ENCODE measurements at places on chromosomes 11 and 22.

GRCh38 chr11:10605941-10606381, 37.5 kb upstream of the LYVE1 start:
- DNase-seq, result no peak

DNA sequence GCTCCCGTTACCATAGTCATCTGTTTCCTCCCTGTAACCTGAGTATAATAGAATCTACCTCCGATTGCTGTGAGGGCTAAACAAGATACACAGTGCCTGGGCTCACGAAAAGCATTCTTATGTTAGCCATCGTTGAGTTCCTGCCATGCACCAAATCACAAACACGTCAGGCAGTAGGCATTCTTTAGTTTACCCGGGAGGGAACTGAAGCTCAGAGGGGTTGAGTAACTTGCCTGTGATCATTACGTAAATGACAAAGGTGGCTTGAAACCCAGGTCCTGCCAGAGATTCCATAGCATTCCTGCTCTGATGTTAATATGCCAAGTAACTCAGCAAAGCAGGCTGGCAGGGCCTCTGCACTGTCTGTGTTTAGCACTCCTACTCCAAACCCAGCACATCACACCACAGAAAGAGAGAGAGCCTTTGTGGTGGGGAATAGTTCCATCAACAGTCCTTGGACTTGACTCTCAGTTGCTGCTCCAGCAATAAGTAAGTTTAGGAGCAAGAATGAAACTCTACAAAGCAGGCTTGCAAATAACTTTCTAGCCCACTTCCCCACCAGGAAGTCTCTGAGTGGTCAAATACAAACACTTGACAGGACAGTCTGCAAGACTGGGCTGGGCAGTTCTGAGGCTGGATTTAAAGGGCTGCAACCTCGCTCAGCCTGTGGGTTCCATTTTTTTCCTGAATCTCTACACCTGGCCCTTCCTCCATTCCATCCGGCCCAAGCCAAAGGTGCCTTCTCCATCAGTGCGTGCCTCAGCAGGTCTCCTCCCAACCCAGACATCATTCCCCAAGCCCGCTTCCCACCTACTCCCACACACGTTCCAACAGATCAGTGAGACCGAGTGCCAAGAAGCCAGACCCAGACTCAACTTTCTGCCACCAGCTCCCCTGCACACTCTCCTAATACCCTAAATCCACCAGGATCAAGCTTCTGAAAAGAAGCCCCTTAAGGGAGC, 1.1 kb downstream of the SCN2B start:
- DNase-seq, result peak; percentile 77

DNA sequence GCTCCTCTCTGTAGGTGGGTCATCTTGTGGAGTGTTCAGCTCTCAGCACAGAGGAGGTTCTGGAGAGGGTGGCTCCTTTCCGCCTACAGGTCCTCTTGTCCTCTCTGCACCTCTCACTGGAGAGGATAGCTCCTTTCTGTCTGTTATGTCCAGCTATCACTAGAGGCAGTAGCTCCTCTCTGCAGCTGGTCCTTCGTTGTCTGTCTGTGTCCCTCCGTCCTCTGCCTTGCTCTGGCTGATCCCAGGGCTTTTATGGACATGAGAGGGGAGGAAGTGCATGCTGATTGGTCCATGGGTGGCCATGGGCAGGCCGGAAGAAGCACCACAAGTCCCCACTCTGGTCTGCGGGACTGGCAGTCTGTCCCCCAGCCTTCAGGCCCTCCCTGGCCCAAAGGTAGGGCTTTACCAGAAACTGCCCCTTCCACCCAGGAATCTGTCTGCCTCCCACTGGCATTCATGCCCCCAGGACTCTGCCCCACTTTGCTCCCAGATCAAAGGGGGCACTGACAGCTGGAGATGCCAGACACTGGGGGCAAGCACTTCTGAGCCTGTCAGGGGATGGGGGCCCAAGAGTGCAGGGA, 38.6 kb upstream of the CALCB start:
- DNase-seq, result no peak

DNA sequence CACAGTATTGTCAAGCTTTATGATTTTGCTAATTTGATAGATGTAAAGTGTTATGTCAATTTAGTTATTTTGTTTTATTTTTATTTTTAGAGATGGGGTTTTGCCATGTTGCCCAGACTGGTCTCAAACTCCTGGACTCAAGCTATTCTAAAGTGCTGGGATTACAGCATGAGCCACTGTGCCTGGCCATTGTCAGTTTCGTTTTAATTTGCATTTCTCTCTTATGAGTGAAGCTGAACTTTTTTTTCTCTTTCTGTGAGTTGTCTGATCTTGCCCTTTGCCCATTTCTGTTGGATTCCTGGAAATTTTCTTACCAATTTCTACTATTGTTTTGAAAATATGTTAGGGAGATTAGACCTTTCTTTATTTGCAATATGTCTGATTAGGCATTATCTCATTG, 15.5 kb downstream of the NEU3 start:
- no peak for DNase-seq

GRCh38 chr11:47220401-47220821, 5.6 kb downstream of the DDB2 start:
- DNase-seq, result peak; percentile 70

GRCh38 chr22:31659246-31659645, 2.8 kb downstream of the PISD start:
- DNase-seq, result no peak

GRCh38 chr22:50490531-50491308, 4.1 kb downstream of the MIOX start:
- no peak for DNase-seq

DNA sequence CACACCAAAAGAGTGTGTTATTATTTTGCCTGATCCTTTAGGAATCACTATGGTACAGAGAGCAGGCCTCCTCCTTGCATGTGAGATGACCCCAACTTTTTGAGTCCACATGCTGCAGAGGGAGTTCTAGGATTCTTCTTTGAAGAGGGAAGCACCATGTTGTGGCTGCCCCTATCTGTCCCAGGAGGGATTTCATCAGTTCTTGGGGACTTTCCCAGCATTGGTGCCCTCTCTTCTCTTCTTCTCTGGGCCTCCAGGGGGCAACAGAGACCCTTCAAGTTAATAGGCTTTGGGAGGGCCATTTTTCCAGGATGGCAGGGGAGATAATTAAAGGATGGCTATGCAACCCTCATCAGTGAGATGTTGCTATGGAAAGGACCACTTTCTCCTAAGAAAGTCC, 3.6 kb downstream of the MMP1 start:
- DNase-seq, result peak; percentile 60

GRCh38 chr22:33209930-33210784, 152.0 kb upstream of the SYN3 start:
- DNase-seq, result peak; percentile 46

DNA sequence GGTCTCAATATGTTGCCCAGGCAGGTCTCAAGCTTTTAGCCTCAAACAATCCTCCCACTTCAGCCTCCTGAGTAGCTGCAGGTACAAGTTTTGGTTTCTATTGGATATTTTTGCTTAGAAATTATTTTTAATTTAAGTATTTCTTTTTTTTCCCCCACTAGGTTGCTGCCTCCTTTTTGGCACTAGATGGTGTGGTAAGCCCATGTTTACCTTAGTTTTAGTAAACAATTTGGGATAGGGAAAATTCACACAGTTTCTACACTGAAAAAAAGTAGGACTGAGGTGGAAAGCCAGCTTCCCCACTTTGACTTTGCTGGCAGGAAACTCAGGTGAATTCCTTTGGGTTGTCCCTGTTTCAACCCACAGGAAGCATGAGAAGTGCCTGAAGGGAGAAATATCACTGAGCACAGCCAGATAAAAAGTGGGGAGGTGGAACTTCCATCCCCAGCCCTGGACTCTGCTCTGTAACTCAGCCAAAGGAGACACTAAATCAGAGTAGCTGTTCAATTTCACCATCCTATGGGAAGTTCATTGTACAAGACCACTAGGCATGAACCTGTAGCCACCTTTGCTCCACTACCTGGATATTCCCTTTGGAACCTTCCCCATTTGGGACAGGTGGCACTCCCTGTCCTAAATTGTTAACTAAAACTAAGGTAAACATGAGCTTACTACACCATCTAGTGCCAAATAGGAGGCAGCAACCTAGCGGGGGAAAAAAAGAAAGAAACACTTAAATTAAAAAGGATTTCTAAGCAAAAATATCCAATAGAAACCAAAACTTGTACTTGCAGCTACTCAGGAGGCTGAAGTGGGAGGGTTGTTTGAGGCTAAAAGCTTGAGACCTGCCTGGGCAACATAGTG, 154.4 kb upstream of the FAT3 start:
- peak; percentile 42 for DNase-seq

DNA sequence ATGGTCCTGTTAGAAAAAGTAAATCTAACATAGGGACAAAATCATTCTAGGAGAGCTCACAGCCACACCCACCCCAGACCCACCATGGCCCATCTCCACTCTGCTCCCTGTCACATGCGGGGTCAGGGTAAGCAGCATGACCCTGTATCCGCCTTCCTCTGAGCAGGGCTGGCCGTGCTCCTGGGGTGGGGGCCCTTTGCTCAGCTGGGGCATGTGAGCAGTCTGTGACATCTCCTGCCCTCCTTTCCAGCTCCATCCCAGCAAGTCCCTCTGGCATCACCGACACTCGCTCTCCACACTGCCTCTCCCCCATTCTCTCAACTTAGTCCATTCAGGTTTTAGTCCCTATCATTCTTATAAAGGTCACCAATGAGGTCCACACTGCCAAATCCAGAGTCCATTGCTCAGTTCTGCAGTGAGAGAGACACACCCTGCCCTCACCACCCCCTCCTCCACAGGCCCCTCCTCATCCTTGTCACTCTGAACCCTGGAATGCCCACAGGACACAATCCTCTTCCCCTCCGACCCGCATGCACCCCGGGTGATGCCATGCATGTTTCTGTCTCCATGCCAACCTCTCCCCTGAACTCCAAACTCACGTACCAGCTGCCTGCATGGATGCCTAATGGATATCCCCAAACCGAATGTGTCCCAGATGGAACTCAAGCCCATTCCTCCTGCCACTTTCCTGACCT, 65.1 kb upstream of the PITPNB start:
- no peak for DNase-seq

GRCh38 chr11:102317768-102318103, 452 bp downstream of the BIRC3 start:
- DNase-seq, result peak; percentile 43

GRCh38 chr11:101612481-101612880, 28.7 kb upstream of the TRPC6 start:
- no peak for DNase-seq

DNA sequence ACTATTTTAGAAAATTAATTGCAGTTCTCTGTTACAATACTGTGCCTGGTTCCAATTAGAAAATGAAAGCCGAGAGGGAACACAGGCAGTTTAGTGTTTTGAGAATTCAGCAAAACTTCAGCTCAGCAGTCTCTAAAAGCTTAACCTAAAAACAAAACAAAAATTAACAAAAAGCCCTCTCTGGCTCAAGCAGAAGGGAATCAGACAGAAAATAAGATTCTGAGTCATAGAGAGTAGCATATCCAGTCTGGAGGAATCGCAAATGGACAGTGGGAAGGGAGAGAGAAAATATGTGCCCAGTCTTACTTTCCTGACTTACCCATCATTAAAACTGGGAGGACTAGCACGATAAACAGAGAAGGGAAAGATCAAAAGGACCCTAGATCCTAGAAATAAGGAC, 38.1 kb upstream of the CHRM4 start:
- DNase-seq, result no peak

GRCh38 chr11:76644591-76644990, 26.0 kb downstream of the LRRC32 start:
- peak; percentile 51 for DNase-seq

GRCh38 chr11:94417386-94417987, 16.3 kb upstream of the GPR83 start:
- peak; percentile 71 for DNase-seq

GRCh38 chr22:41094041-41094593, 1.7 kb downstream of the EP300 start:
- peak; percentile 31 for DNase-seq

GRCh38 chr11:33664827-33665226, 35.8 kb downstream of the C11orf91 start:
- no peak for DNase-seq

DNA sequence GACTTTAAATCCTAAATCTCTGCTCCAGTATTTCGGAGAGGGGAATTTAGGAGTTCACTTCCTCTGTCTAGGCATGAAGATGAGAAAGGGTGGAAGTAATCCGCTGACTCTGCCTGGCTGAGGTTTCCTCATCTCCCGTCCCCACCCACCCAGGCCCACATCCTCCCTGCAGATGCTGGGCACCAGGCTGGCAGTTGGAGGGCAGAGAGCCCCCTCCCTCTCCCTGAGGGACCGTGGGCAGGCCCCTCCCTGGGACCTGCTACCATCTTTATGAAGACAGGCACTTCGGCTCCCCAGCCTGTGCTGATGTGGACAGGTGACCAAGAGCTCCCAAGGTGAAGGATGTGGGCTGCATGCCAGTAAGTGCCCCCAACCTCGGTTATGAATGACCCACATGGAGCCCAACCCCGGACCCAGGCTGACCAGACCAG, 6.7 kb downstream of the CASTOR1 start:
- no peak for DNase-seq

DNA sequence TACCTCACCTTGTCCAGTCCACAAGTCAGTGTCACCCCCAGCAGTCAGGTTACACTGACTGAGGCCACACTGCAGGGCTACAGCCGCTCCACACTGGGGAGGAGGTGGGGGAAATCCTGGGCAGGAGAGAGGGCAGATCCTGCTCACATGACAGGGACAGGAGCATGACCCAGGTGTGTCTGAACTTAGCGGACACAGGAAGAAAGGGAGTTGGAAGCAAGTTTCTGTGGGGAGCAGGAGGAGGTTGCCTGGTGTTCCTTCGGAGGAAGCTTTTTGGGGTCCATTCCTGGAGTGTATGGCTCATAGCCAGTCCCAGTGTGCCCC, 5.9 kb downstream of the MMP11 start:
- DNase-seq, result no peak

DNA sequence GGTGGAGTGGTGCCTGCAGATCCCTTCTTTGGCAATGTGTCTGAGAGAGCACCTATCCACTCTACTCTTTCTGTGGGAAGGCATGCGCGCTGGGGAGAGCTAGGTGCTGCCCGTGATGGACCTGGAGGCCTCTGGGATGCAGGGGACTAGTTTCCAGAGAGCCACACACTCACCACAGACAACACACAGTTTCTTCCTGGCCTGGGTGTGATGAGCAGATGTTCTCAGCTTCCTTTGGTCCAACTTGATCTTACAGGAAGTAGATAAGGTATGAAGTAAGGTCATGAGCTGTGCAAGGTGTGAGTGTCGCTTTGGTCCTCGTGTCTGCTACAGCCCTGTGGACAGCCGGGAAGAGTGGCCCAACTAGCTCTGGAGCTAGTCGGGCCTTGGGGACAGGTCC, 27.3 kb upstream of the SUSD2 start:
- no peak for DNase-seq

All from PC-3 (cell line).